ENCODE measurements at places on chromosomes 1 and 21. TPM values are rescaled to one million over a fixed set of nuclear protein-coding genes. Genes with fewer than 3 reads are reported as not detected.

- H3K4me3 ChIP-seq, result no peak overlapping the region
- peaks cover 65% of the 10 kb centered on the region for H3K4me1 ChIP-seq
- DNase-seq, result no peak
- H3K27me3 ChIP-seq, result no peaks in the 10 kb centered on the region
These were observed 7.7 kb downstream of the ARHGEF2 start for GRCh38 chr1:155970531-155971167.

Gene VSIG8
- not detected for total RNA-seq

Gene LHX8
- total RNA-seq, result not detected

DNA sequence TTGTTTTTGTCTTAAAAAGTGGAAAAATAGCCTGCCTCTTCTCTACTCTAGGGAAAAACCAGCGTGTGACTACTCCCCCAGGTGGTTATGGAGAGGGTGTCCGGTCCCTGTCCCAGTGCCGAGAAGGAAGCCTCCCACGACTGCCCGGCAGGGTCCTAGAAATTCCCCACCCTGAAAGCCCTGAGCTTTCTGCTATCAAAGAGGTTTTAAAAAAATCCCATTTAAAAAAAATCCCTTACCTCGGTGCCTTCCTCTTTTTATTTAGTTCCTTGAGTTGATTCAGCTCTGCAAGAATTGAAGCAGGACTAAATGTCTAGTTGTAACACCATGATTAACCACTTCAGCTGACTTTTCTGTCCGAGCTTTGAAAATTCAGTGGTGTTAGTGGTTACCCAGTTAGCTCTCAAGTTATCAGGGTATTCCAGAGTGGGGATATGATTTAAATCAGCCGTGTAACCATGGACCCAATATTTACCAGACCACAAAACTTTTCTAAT, 35.0 kb upstream of the TDRD10 start:
- H3K36me3 ChIP-seq, result peaks cover 2% of the 10 kb centered on the region
- no peak overlapping the region for H3K4me3 ChIP-seq
- peak overlapping the region; percentile 79 for H3K27ac ChIP-seq
- DNase-seq, result no peak

DNA sequence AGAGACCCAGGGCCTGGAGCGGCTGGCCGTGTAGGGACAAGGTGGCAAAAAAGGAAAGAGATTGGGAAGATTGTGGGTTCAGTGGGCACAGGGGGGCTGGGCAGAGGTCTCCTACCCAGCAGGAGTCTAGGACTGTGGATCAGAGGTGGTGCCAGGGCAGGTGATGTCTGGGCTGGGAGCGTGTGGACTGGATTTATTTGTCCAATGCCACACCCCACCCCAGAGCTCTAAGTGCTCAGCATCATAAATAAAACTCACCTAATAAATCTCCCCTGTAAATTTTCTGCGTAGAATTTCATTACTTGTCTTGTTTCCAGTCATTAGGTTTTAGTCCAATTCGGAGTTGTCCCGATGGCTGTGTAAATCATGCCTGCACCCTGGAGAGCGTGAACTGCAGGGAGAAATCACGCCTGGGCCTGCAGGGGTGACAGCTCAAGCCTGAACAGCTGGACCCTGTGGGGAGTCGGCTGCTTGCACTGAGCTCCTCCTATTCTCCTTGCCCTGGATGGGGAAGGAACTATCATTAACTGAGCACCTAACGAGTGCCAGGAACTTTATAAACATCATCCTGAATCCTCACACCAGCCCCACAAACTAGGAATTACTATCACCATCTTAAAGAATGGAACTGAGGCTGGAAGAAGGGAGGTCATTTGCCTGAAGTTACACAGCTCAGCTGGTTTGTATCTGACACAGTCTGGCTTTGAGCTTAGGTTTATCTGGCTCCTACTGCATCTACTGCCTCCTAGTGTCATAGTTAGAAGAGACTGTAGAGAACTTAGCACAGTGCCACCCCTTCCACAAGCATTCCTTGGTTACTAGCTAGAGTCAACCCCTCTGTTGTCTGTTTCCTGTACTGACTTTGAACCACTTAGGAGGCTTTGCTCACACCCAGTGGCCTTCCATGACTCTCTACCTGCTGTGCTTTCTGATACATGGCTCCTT, 25.0 kb upstream of the POU3F1 start:
- H3K27ac ChIP-seq, result no peak overlapping the region
- H3K36me3 ChIP-seq, result no peaks in the 10 kb centered on the region
- no peaks in the 10 kb centered on the region for H3K4me1 ChIP-seq
- H3K4me3 ChIP-seq, result no peak overlapping the region
- no peak for DNase-seq
- no peaks in the 10 kb centered on the region for H3K27me3 ChIP-seq

Gene LCE1C
- total RNA-seq, result not detected

- no peaks in the 10 kb centered on the region for H3K27me3 ChIP-seq
- no peak overlapping the region for H3K4me3 ChIP-seq
- no peaks in the 10 kb centered on the region for H3K36me3 ChIP-seq
- DNase-seq, result no peak
These were observed 234.0 kb upstream of the IRF2BP2 start for GRCh38 chr1:234843946-234844345.

DNA sequence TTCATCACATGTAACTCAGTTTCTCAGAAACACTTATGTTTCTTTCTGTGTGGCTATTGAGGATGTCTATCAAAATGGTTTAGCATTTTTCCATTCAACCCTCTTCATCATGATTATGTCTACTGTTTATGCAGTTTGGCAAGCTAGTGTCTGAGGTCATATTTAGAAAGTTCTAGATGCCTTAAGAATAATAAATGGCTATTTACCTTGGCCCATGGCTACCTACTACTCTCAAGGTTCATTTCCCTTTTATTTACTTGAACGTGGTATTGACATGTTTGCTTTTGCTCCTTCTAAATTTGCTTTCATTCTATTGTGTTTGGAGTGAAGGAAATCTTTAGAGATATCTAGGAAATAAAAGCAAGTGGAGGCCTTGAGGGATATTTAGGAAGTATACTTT, 193.7 kb upstream of the OLFM3 start:
- H3K4me1 ChIP-seq, result no peaks in the 10 kb centered on the region
- DNase-seq, result no peak
- H3K27me3 ChIP-seq, result no peaks in the 10 kb centered on the region
- no peaks in the 10 kb centered on the region for H3K36me3 ChIP-seq
- H3K4me3 ChIP-seq, result no peak overlapping the region

GRCh38 chr1:150555198-150555970, 6.2 kb downstream of the ADAMTSL4 start:
- H3K4me3 ChIP-seq, result no peak overlapping the region
- H3K36me3 ChIP-seq, result peaks cover 10% of the 10 kb centered on the region
- H3K4me1 ChIP-seq, result peaks cover 4% of the 10 kb centered on the region

- H3K27ac ChIP-seq, result no peak overlapping the region
- DNase-seq, result no peak
- H3K27me3 ChIP-seq, result peaks cover 3% of the 10 kb centered on the region
- no peaks in the 10 kb centered on the region for H3K36me3 ChIP-seq
These were observed 76.6 kb downstream of the NGF start for GRCh38 chr1:115261496-115261895.

DNA sequence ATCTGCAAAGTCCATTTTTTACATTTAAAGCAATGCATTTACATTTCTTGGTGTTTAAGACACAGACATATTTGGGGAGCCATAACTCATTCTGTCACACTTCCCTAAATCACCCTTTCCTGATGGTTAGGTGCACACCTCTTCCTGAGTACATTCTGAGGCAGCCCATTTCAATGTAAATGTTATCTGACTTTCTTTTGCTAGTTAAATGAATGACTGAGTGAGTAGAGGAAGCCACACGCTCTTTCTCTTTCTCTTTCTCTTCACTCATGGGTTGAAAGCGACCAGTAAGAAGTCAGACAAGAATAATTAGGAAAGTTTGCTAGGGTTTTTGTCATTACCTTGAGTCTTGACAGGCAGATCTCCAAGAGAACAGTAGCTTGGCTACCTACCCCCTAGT, 143.1 kb downstream of the S1PR1 start:
- no peaks in the 10 kb centered on the region for H3K36me3 ChIP-seq
- no peak overlapping the region for H3K4me3 ChIP-seq
- H3K4me1 ChIP-seq, result peaks cover 2% of the 10 kb centered on the region
- no peaks in the 10 kb centered on the region for H3K27me3 ChIP-seq
- H3K27ac ChIP-seq, result no peak overlapping the region

- no peak for DNase-seq
- no peak overlapping the region for H3K27ac ChIP-seq
- H3K4me3 ChIP-seq, result no peak overlapping the region
- no peaks in the 10 kb centered on the region for H3K27me3 ChIP-seq
- no peaks in the 10 kb centered on the region for H3K4me1 ChIP-seq
These were observed 24.1 kb downstream of the BRINP3 start for GRCh38 chr1:190453550-190453949.

- no peaks in the 10 kb centered on the region for H3K4me1 ChIP-seq
- no peak for DNase-seq
- no peaks in the 10 kb centered on the region for H3K36me3 ChIP-seq
- no peaks in the 10 kb centered on the region for H3K27me3 ChIP-seq
- H3K4me3 ChIP-seq, result no peak overlapping the region
- no peak overlapping the region for H3K27ac ChIP-seq
These were observed 23.4 kb downstream of the NFASC start for GRCh38 chr1:204894031-204894430.

DNA sequence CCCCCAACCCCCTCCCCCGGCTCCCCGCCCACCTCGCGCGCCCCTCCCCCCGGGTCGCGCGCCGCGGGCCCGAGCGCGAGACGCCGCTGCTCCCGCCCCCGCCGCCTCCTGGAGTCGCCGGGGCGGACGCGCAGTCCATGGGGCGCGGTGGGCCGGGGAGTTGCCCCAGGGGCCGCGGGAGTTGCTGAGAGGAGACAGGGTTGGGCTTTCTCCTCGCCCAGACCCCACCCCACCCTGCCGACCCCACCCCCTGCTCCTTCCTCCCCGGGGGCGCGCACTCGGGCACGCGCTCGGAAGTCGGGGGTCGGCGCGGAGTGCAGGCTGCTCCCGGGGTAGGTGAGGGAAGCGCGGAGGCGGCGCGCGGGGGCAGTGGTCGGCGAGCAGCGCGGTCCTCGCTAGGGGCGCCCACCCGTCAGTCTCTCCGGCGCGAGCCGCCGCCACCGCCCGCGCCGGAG, at the start of gene LAMC1:
TSS of gene LAMC1 (plus strand) at position 275 of the 455 bp plus-strand sequence. CDS start 297 bp downstream, outside the sequence.
- H3K27ac ChIP-seq, result no peak within 1 kb of the TSS
- H3K36me3 ChIP-seq, result no peaks in the 10 kb centered on the region
- peak within 1 kb of the TSS; percentile 67 for H3K4me3 ChIP-seq
- H3K27me3 ChIP-seq, result peaks cover 30% of the 10 kb centered on the region

GRCh38 chr1:58992643-58993042, 208.8 kb upstream of the JUN start:
- no peak overlapping the region for H3K4me3 ChIP-seq
- no peak for DNase-seq
- no peak overlapping the region for H3K27ac ChIP-seq
- H3K36me3 ChIP-seq, result no peaks in the 10 kb centered on the region
- peaks cover 5% of the 10 kb centered on the region for H3K4me1 ChIP-seq

Gene DNAH14
- total RNA-seq, result 0.49 TPM

DNA sequence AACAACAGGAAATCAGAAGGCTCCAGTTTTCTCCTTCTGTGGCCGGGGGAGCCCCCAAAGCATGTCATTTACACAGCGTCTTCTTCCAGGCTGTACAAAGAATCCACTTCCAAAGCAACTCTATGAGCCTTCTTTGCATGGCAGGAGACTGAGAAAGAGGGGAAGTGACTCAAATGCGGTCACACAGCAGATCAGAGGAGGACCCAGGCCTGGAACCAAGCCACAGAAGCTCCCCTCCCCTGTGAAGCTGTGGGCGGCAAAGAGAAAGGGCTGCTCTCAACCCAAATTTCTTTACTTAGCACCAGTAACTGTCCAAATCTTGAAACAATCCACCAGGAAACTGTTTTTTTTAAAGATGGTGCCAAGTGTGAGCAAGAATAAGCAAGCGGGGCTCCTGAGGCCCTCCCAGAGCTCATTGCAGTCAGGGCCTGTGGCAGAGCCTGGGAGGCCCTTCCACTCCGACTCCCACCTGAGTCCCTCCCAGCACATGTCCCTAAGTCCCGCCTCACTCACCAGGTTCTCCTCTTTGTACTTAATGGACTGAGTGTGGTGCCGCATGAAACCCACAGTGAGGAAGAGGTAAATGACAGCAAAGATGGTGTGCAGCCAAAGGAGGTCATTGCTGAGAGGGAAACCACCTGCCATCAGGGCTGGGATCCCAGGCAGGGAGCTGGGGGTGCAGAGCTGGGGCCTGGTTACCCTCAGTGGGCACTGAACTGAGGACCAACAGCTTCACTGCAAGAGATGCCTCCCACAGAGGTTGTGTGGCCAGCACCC, 15.9 kb downstream of the TMEM63A start:
- peaks cover 97% of the 10 kb centered on the region for H3K36me3 ChIP-seq
- no peaks in the 10 kb centered on the region for H3K27me3 ChIP-seq
- H3K4me3 ChIP-seq, result no peak overlapping the region
- peak overlapping the region; percentile 5 for H3K27ac ChIP-seq

GRCh38 chr21:45283611-45284455, 3.9 kb downstream of the POFUT2 start:
- no peak overlapping the region for H3K27ac ChIP-seq
- peaks cover 59% of the 10 kb centered on the region for H3K36me3 ChIP-seq
- DNase-seq, result no peak
- no peaks in the 10 kb centered on the region for H3K27me3 ChIP-seq
- H3K4me3 ChIP-seq, result no peak overlapping the region
